ENCODE measurements at places on chromosomes 5 and 9.
A peak's percentile ranks its signal among the peaks of the same experiment; 100 is the strongest.

DNA sequence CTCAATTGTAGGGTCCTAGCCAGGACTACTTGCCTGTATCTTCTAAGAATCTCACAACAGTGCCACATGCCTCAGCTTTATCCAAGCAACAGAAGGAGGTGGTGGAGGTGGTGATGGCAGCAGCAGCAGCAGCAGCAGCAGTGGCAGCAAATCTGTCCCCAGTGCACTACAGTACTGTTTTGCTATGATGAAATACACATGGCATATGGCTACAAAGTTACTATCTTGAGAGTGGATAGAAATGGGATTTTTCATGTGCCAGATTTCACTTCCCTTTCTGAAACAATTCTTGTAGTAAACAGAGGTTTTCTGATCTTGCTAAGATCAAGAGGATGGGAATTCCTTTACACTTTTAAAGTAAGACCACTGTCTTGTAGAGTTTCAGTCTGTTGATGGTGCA lies 8.1 kb upstream of the CYSTM1 start:
- no peak for DNase-seq

- DNase-seq = no peak
Observed at GRCh38 chr9:79236466-79236865, 335.3 kb upstream of the TLE4 start.

DNA sequence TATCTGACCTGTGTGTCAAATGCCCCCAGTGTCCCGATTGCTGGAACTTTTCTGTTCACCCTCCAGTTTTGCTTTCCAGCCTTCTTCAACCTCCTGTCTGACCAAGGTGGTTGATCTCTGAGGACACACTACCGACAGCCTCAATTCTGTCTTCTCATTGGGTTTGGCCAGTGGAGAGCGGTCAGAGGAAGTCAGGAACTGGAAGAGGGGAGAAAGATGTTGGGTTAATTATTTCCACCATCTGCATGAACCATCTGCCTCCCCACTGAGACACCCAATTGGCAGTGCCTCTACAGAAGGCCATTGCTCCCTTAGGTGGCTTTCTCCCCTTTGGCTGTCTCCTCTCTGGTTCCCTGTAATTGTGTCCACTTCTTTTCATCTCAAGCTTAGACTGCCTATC lies 154.3 kb upstream of the RAI14 start:
- DNase-seq = no peak

DNA sequence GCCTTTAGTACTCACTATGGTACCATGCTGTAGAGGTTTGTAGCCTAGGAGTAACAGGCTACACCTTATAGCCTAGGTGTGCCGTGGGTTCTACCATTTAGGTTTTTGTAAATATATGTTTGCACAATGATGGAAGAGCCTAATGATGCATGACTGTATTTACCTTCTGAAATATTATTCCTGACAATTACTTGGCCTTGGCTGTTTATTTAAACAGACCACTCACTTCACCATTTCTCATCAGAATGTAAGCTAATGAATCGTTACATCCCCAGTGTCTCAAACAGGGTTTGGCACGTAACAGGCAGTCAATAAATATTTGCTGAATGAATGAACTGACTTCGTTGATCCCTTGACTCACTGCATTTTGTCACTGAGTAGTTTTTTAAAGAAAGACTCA lies 93.1 kb downstream of the MED27 start:
- DNase-seq = no peak

DNA sequence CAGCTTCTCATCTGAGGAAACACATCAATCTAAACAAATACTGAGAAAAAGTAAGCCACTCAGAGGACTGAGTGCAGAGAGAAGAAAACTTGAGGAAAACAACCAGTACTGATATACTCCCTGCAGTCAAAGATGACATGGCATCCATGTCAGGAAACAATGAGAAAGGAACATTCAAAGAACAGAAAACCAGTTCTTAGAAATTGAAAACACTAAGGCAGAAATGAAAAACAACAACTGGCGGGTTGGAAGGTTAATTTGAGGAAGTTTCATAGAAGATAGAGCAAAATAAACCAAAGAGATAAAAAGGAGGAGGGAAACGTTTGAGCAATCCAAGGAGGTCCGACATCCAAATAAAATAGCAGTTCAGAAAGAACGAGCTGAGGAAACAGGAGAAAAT lies 475.2 kb downstream of the HINT1 start:
- DNase-seq = no peak

DNA sequence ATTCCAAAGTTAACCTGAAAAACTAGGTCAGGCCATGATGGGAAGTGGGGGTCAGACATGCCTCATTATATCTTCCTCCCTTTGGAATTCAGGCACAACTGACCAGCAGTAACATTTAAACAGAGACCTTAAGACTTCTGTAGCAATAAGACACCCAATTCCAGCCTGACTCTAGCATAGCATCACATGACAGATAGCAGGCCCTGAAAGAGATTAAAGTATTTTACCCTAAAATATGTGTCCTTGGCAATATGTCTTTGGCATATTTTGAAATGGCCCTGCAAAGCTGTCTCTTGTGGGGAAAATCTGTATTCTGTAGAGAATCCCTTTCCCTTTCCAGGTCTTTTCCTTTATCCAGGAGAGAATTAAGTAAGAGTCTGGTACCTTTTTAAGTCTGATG lies 34.3 kb downstream of the S1PR3 start:
- DNase-seq = no peak

DNA sequence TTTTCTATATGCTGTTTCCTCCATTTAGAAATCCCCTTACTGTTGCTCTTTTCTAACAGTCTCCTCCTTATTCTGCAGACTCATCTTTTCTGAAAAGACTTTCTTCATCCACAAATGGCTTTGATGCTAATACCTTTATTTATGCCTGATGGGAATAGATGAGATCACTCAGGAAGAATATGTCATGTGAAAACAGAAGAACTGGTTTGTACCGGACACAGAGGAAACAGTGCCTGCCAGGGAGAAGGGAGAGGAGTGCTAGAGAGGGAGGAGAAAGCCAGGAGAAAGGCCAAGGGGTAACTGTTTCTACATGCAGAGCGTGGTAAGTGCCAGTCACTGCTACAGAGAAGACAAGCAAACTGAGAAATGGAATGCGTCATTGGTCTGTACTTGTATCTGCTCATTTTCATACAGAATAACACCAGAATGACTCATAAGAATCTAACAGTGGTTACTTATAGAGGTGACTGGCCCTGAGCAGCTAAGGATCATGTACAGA lies 45.9 kb upstream of the PJA2 start:
- DNase-seq = peak; percentile 52

DNA sequence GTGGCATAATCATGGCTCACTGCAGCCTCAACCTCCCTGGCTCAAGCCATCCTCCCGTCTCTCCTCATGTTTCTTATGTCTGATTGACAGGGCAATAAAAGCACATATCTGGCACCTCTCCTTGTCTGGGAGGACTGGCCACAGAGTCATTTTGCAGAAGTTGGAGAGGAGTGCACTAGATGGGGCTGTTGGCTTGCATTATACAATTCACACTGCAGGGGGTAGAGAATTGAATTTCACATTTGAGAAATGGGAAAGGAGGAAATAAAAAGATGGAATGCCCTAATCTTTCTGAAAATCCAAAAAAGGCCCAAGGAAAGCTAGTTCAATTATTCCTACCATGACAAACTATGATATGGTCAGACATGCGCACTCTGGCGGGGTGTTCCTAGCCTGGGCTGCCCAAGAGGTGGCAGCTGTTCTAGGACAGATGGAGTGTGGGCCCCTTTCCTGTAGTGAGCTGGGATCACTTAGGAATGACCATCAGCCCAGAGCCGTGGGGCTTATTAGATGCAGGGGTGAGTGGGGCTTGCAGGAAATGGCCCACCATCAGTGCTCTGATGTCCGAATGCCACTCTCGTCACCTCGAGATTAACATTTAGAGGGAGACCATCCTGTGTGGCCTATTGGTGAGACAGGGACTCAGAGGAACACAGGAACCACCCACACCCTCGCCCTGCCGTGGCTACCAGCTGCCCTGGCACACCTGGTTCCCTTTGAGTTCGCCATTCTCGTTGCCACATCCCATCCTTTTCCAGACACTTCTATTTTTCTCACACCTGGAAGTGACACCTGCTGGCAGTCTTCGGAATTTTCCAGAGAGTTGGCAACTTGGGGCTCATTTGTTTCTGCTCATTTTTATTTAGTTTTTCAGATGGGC lies 21.8 kb upstream of the ANKRD18A start:
- DNase-seq = no peak

- DNase-seq = peak; percentile 88
Observed at GRCh38 chr5:38680094-38680825, 123.8 kb upstream of the LIFR start.

GRCh38 chr5:78518365-78519197 lies 130.0 kb downstream of the LHFPL2 start:
- DNase-seq = no peak

DNA sequence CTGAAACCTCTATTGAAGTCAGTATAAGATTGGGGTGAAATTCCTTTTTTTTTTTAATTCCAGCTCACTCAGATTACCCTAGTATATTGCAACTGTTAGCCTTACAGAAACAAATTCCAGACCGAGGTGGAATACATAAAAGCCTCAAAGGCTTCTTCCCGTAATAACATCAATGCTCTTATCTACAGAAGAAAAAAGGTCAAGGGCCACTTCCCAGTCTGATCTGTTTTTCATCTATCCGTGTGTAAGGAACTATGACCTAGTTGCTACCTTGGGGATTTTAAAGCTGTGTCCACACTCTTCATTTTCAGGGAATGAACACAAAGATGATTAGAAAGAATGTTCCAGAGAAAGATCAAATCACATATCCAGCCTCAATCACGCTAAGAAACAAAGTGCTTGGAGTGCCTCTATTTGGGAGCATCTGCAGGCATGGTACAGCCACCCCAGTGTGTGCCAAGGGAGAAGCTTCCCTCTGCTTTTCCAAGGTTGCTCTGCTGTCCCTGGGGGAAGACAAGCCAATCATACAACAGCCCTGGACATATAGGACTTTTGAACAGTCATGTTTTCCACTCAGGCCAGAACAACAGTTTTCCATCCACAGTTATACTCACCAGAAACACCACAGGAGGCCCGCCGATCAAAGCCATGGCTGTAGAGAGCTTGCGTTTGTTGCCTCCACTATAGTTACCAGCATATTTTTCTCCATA lies 23.5 kb downstream of the NIPSNAP3B start:
- DNase-seq = no peak

- no peak for DNase-seq
Observed at GRCh38 chr5:102107865-102108264, 188.2 kb downstream of the SLCO4C1 start.

DNA sequence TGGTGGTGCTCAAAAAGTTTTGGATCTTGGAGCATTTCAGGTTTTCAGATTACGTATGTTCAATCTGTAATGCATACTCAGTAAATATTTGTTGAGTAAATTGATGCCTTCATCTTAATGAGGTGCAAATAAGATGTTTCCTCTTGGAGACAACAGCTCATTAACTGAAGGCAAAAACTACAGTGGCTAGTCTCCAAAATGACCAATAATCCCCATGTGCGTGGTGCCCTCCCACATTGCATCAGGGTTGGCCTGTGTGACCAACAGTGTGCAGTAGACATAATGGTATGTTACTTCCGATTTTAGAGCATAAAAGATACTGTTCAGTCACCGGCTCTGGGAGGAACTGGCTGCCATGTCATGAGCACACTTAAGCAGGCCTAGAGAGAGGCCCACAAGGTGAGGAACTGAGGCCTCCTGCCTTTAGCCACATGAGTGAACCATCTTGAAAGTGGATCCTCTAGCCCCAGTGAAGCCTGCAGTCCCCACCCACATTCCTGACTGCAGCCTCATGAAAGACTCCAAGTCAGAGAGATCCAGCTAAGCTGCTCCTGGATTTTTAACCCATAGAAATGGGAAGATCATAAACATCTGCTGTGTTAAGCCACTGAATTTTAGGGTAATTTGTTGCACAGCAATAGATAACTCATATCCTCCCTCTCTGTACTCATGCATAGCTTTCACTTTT lies 55.7 kb downstream of the LIFR start:
- peak; percentile 33 for DNase-seq

DNA sequence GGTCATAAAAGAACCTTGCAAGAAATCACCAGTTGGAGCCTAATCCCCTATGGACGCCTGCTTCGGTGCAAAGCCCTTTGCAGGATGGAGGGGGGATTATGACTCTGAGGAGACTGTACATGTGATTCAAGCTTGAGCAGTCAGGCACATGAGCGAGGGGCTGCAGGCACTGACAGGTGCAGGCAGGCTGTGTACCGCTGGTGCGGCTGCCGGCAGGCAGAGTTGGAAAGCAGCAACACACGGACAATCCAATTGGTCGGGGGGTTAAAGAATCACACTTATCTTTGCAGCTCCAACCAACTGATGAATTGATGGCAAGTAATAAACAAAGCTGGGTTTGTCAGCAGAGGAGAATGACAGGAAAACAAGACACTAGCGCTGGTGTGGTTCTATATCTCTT lies 5.7 kb downstream of the WHRN start:
- DNase-seq = no peak

DNA sequence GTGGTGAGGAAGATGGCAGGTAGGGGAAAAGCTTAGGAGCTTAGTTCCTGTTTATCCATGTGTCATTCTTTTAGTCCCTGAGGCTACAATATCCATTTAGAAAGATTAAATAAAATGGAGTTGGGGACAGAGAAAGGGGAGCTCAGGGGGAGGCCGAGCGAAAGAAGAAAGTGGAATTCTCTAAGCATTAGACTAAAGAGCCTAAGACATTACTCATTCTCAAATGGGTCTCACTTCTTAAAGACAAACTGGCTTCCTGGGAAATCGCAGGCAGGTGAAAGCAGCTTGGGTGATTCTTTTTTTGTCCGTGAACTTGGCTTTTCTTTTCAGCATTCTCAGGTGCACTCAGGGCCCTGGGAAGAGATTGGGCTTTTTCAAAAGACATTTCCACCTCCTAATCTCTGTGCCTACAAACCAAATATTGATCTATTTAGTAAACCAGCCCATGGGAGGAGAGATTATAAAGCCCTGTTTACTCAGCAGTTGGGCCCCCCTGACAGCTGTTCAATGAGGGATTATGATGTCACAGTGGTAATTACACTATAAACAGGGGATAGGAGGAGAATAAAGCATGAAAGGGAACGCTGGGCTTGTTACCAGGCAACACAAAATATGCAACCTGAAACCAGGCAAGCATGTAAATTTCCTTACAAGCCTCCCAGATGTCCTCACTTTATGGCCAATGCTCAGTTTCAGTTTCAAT lies 584.0 kb downstream of the ACTL7B start:
- DNase-seq = peak; percentile 67

DNA sequence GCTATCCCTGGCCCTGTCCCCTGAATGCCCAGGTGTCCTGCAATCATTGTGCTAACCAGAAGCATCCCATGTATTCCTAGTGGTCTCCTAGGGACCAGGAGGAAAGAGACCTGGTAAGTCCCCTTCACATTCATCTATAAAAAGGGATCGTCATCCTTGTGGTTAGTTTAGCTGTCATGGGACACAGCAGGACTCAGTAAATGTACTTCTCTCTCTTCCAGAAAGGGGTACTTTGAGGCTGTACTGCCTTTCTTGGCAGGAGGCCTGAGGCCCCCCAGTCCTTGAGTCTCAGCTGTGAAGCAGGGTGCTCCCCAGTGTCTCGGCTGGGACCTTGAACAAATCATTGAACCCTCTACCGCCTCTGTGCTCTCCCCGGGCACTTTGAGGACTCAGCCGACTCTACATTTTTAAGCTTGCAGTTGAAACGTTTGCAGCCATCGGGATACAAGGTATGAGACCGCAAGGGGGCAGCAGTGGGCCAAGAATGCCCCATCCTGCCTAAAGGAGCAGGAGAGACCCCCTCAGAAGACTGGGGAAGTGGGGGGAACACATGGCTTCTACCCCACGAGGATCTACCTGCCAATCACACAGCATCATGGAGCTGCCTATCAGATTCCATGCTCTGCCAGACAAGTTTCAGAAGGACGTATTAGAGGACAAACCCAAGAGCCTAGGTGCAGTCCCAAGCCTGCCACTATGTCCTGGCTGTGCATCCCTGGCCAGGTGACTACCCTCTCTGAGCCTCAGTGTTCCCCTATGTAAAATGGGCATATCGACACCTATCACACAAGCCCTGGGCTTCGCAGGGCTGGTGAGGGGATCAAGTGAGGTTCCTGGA lies 2.4 kb upstream of the PHYKPL start:
- DNase-seq = peak; percentile 56

Measured in right lung (tissue), 10 donors.